Spinal cord (tissue), 10 donors: ENCODE measurements at places on chromosomes 2 and 18. TPM values are rescaled to one million over a fixed set of nuclear protein-coding genes. Genes with fewer than 3 reads are reported as not detected.

- no peak for DNase-seq
Observed at GRCh38 chr2:127573298-127573697, 37.8 kb downstream of the MYO7B start.

The FZD7 gene
- polyA plus RNA-seq = 20.5 TPM

The POTEC gene
- 0.05 TPM for polyA plus RNA-seq

The FOXI3 gene
- polyA plus RNA-seq = 0.26 TPM

The MAL gene
- polyA plus RNA-seq = 17.6 TPM

The PLGLB1 gene
- 12.9 TPM for polyA plus RNA-seq

GRCh38 chr2:228447266-228447915 is 265.9 kb upstream of the SPHKAP start:
- no peak for DNase-seq

The ABCB11 gene
- 0.19 TPM for polyA plus RNA-seq

- no peak for DNase-seq
Observed at GRCh38 chr2:197869501-197870111, 65.2 kb downstream of the PLCL1 start.

DNA sequence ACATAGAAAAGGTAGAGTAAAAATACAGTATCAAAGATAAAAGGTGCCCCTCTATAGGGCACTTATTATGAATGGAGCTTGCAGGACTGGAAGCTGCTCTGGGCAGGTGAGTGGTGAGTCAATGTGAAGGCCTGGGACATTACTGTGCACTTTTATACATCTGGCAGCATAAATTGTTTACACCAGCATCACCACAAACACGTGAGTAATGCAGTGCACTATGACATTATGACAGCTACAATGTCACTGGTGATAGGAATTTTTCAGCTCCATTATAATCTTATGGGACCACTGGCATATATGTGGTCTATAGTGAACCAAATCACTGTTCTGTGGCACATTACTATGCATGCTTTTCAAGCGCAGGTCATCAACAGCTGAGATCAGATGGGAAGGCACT is 48.1 kb downstream of the TPGS2 start:
- no peak for DNase-seq

- no peak for DNase-seq
Observed at GRCh38 chr2:29134933-29135332, 19.7 kb downstream of the CLIP4 start.

The GALNT5 gene
- polyA plus RNA-seq = 0.08 TPM

DNA sequence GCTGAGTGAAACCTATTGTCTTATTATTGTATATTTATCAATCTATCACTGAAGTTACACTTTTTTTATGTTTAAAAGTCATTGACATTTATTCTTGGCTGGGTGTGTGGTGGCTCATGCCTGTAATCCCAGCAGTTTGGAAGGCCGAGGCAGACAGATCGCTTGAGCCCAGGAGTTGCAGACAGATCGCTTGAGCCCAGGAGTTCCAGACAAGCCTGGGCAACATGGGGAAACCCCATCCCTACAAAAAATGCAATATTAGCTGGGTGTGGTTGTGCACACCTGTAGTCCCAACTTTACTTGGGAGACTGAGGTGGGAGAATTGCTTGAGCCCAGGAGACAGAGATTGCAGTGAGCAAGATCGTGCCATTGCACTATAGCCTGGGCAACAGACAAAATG is 97.8 kb downstream of the EPC2 start:
- DNase-seq = no peak

The ONECUT2 gene
- 2.3 TPM for polyA plus RNA-seq

DNA sequence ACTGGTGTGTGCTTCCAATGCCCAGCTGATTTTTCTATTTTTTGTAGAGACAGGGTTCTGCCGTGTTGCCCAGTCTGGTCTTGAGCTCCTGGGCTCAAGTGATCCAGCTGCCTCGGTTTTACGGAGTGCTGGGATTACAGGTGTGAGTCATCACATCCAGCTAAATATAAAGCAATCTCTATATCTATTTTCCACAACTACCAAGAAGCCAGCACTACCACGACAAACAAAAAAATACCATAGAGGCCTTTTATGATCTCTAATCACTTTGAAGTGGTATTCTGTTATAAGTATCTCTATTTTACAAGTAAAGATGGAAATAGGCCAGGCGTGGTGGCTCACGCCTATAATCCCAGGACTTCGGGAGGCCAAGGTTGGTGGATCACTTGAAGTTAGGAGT is 34.7 kb downstream of the C2orf74 start:
- DNase-seq = no peak

- DNase-seq = no peak
Observed at GRCh38 chr18:25795213-25795612, 295.2 kb downstream of the SS18 start.

- no peak for DNase-seq
Observed at GRCh38 chr2:169237286-169237685, 125.0 kb downstream of the LRP2 start.

The GCKR gene
- polyA plus RNA-seq = 2.9 TPM

The YPEL5 gene
- polyA plus RNA-seq = 129 TPM

GRCh38 chr2:127012868-127013267 is 94.1 kb downstream of the BIN1 start:
- no peak for DNase-seq

DNA sequence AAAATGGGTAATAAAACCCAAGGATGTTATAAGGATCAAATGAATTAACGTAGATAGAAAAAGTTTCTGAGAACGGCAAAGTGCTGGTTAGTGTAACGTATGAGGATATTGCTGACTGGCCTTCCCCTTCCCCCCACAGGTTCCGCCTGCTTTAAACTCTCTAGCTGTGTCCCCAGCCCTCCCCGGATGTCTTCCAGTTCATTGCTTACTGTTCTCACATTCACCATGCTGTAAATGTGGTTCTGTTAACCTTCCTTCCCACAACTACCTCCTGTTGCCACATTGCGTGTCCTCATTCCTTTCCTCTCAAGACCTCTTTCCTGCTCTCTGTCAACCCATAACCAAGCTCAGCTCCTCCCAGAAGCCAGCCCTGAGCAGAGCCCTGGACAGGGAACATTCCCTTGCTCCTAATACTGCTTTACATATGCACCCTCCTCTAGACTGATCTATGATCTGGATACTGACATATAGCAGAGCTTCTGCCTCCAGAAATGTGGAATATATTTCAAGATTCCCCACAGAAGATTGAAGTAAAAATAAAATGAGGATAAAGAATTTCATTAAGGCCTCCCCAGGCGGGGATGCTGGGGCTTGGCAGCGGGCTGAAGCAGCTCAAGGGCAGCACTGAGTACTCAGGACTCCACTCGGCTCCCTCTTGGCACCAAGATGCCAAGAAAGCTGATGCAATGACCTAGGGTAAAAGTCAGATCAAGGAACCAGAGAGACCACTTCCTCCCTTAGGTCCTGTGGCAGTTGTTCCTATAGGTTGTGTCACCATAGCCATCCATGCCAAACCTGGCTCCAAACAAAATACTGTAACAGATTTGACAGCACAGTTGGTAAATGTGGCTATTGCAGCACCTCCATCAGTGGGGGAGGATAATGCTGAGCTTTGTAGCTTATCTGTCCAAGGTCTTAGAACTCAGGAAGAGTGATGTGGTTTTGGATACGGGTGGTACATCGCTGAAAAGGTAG is 136.4 kb upstream of the PIK3C3 start:
- no peak for DNase-seq
